ENCODE measurements at places on chromosomes 2 and 18. TPM values are rescaled to one million over a fixed set of nuclear protein-coding genes. Genes with fewer than 3 reads are reported as not detected.
A peak's percentile ranks its signal among the peaks of the same experiment; 100 is the strongest.

The WNT10A gene
- not detected for total RNA-seq

The SAG gene
- total RNA-seq = not detected

- DNase-seq = no peak
Measured at GRCh38 chr2:143801561-143801960, 672.3 kb downstream of the ARHGAP15 start.

GRCh38 chr2:44004735-44005602 lies 9.2 kb upstream of the LRPPRC start:
- DNase-seq = peak; percentile 2

- DNase-seq = no peak
Measured at GRCh38 chr2:33704406-33704855, 105.3 kb upstream of the FAM98A start.

DNA sequence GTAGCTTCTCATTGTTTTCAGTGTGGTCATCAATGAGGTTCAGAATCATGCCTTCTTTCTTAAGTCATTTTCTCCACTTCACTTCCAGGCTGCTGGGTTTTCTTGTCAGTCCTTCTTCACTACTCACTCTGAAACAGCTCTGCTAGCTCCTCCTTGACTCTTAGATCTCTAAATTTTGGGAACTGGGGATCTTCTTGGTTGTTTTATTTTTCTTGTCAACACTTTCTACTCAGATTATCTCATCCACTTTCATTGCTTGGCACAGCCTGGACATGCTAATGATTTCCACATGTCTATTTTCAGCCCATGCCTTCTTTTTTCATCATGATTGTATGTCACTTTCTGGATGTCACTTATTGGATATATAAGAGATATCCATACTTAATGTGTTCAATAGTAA lies 517.8 kb upstream of the DSEL start:
- no peak for DNase-seq

GRCh38 chr2:53312721-53313120 lies 454.9 kb upstream of the CHAC2 start:
- DNase-seq = no peak

DNA sequence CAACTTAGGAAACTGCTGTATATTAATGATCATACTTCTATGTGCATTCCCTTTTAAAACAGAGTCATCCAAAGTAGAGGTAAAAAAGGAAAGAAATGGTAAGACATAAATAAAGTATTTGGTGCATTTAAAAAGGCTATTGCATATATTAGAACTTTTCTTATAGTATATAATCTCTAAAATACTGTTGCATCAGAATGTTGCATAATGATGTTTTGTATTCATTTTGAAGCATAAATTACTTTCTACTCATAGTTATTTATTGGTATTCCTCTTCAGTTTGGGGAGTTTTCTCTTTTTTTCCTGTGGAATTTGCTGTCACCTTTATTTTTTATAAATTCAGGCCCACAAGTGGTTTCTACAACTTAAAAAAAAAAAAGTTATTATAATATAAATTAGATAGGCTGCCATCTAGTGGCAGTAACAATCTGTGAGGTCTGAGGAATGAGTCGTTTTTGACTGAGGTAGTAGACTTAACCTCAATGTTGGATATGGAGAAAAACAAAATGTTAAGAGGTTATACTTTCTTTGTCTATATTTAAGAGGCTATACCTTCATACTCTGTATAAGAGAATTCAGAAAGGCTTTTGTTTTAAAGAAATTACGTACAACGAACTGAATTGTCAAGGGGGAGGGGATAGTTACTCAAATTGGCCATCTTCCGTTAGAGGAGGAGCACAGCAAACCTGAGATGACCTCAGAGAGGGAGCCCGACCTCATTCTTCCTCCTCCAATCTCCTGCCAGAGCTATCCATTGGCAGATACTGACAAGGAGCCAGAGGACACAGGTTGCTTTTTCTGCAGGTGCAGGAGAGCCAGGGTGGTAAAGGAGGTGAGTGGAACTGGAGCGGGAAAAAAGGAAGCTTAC lies 23.8 kb downstream of the ANKAR start:
- DNase-seq = peak; percentile 70

DNA sequence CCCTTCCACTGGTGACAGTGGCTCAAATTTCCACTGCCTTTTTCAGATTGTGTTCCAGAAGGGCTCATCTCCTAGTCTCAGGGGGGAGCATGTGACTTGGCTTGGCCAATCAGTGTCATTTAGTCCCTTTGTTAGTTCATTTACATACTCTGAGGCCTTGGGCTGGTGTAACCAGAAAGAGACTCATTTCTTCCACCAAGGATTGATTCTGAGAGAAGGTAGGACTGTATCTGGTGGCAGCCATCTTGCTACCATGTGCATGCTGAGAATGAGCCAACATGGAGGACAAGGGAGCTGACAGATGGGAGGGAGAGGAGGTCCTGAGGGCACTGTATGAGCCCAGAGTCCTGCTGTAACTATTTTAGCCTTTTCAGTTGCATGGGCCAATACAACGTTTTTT lies 191.7 kb downstream of the THSD7B start:
- no peak for DNase-seq

DNA sequence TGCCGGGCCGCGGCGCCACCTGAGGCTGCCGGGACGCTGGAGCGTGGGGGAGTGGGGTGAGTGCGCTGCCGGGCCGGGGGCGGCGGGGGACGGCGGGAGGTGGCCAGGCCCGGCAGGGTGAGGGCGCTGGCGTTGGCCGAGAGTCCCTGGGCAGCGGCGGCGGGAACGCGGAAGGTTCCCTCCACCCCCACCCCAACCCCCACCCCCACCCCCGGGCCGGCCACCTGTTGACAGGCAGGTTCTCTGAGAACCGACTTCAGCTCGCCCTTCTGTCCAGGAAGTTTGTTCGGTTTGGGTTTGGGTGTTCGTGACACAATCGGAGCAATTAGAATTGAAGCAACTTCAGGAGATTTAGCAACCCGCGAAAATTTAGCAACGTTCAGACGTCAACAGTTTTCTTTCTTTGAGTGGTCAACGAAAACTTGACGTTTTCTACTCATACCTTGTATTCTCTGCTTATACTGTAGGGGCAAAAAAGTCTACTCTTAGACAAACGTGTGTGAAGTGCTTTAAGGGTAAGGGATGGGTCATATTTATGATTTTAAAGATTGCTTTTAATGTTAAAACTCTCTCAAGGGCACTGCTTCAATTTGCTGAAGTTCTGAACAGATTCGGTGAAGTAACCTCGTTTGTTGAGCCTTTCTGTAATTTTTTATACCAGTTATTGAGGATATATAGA lies 9.3 kb downstream of the OTX1 start:
- DNase-seq = no peak

- DNase-seq = peak; percentile 46
Measured at GRCh38 chr2:214575030-214575429, 164.2 kb downstream of the VWC2L start.

- no peak for DNase-seq
Measured at GRCh38 chr2:23460993-23461392, 76.0 kb downstream of the KLHL29 start.
